ENCODE measurements at places on chromosomes 1 and 21.

GRCh38 chr1:182149411-182149965 lies 88.0 kb upstream of the ZNF648 start:
- no peaks in the 10 kb centered on the region for H3K36me3 ChIP-seq
- H3K4me3 ChIP-seq, result no peak overlapping the region
- DNase-seq, result peak; percentile 49

DNA sequence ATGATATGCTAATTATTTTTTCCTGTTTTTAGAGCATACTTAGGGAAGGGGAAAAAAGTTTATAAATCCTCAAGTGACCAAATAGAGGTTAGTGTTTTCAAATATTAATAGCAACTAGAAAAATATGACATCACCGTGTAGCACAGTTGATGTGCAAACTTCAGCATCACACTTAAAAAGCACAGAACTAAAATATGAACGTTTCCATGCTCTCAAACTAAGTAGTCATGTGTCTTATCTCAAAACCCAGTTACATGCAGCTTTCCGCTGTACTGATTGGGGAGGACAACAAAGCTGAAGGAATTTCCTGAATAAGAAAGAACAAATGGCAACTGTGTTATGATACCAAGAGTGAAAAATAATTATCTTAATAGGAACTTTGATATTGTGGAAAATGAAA lies 903.7 kb downstream of the ADGRL2 start:
- H3K27ac ChIP-seq, result no peak overlapping the region
- H3K4me3 ChIP-seq, result no peak overlapping the region
- no peak for DNase-seq
- no peaks in the 10 kb centered on the region for H3K27me3 ChIP-seq
- H3K4me1 ChIP-seq, result no peaks in the 10 kb centered on the region
- no peaks in the 10 kb centered on the region for H3K36me3 ChIP-seq

GRCh38 chr1:205183676-205184335 lies 27.7 kb downstream of the DSTYK start:
- H3K4me1 ChIP-seq, result peaks cover 47% of the 10 kb centered on the region
- H3K27ac ChIP-seq, result peak overlapping the region; percentile 49
- H3K36me3 ChIP-seq, result peaks cover 24% of the 10 kb centered on the region
- DNase-seq, result no peak
- no peaks in the 10 kb centered on the region for H3K27me3 ChIP-seq

- DNase-seq, result no peak
- H3K36me3 ChIP-seq, result no peaks in the 10 kb centered on the region
- peaks cover 6% of the 10 kb centered on the region for H3K4me1 ChIP-seq
- no peaks in the 10 kb centered on the region for H3K27me3 ChIP-seq
These were observed 74.6 kb upstream of the GADD45A start for GRCh38 chr1:67610450-67610849.

GRCh38 chr1:25718732-25719131 lies 81.3 kb upstream of the SELENON start:
- no peak for DNase-seq
- H3K4me3 ChIP-seq, result no peak overlapping the region
- H3K4me1 ChIP-seq, result peaks cover 18% of the 10 kb centered on the region
- H3K27ac ChIP-seq, result no peak overlapping the region
- H3K36me3 ChIP-seq, result no peaks in the 10 kb centered on the region

- no peak overlapping the region for H3K4me3 ChIP-seq
- peaks cover 7% of the 10 kb centered on the region for H3K36me3 ChIP-seq
- DNase-seq, result no peak
- no peaks in the 10 kb centered on the region for H3K4me1 ChIP-seq
- H3K27ac ChIP-seq, result no peak overlapping the region
These were observed 141.8 kb downstream of the SYT2 start for GRCh38 chr1:202568410-202568809.

GRCh38 chr1:15180189-15180588 lies 26.6 kb downstream of the TMEM51 start:
- no peak overlapping the region for H3K27ac ChIP-seq
- no peak for DNase-seq

Data from activated CD4-positive, alpha-beta memory T cell treated with anti-CD3 and anti-CD28 coated beads for 36 hours (primary cell).